Transverse colon (tissue), 4 donors: ENCODE measurements at places on chromosomes 6 and 20. TPM values are rescaled to one million over a fixed set of nuclear protein-coding genes. Genes with fewer than 3 reads are reported as not detected.

DNA sequence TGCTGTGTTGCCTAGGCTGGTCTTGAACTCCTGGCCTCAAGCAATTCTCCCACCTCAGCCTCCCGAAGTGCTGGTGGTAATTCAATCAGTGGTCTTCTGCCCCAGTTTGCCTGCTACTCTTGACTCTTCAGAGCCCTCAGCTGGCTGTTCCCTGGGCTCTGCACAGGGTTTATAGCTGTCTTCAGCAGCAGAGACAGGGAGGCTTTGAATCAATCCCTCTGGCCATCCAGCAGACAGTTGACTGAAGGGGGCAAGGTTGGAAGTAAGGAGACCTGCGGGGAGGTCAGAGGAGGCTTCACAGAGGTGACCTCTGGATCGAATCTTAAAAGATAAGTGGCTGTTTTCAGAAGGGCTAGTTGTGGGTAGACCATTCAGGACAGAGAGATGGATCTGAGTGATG lies 26.0 kb upstream of the KIF3B start:
- DNase-seq, result no peak

WFDC12 gene
- total RNA-seq, result not detected

DNA sequence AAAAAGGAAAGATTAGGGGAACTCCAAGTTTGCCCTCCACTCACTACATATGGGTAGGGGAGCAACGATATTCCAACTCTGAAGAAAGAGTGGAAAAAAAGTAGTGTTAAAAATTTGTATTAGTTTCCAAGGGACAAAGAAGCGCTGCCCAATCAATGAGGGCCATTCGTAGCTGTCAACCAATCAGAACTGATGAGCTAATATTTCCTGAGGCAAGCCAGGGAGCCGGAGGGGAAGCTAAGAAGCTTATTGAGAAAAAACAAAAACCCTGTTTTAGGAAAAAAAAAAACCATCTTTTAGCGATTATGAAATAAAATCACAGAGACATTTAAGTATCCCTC lies 59.5 kb downstream of the TRIM38 start:
- DNase-seq, result peak; percentile 58

LHFPL5 gene
- total RNA-seq, result not detected

NXT1 gene
- 16.5 TPM for total RNA-seq

GRCh38 chr6:3849681-3850450 lies 693 bp downstream of the FAM50B start:
- DNase-seq, result peak; percentile 13

DNA sequence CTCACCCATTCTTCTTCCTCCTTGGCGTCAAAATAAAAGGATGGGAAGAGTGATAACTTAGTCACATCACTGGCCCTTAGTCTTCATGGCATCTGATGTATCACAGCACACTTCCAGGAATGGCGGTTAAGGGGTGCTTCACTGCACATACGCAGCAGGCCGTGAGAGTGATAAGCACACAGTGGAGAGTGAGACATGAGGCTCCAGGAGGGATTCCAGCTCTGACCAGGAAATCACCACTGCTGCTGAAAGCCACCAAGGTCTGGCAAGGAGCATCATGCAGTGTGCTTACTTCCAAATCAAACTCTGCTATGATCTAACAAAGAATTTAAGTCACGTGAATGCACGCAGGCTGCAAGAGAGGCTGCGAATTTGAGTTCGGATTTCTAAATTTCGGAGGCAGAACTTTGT lies 62.4 kb downstream of the ARID1B start:
- DNase-seq, result no peak

GRCh38 chr20:39264506-39265172 lies 302.5 kb downstream of the DHX35 start:
- DNase-seq, result peak; percentile 42

BAG2 gene
- 7.1 TPM for total RNA-seq

INSM1 gene
- 0.95 TPM for total RNA-seq

GRCh38 chr20:3400260-3401155 lies 7.0 kb downstream of the DNAAF9 start:
- no peak for DNase-seq

- no peak for DNase-seq
Observed at GRCh38 chr6:50056242-50056641, 6.5 kb upstream of the DEFB112 start.

- no peak for DNase-seq
Observed at GRCh38 chr20:44405257-44405656, 49.8 kb downstream of the HNF4A start.

DNA sequence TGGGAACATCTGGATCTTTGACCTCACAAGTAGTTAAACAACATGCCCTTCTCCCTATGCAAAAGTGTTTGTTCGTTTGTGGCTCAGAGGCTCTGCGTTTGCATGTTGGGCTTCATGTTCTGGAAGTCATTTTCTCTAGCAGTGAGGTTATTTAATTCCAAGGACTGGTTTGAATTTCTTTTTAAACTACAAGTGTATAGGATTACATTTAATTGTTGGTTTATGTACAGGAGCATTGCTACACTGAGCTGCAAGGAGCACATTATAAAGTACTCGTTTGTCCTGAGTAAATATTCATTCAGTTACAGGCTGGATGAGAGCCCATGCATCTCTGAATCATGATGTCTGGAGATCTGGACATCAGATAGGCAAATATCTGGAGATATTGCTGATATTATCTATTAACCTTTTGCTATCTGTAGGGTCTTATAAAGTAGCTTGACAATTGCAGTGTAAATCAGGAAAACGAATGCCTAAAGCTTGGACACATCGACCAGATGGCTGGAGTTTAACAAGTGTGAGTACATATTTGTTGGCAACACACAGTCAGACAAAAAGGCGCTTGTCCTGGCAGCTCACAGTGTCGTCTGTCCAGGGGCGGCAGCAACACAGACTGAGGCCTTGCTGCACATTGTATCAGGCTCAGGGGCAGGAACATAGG lies 84.6 kb downstream of the PDE7B start:
- no peak for DNase-seq

DNA sequence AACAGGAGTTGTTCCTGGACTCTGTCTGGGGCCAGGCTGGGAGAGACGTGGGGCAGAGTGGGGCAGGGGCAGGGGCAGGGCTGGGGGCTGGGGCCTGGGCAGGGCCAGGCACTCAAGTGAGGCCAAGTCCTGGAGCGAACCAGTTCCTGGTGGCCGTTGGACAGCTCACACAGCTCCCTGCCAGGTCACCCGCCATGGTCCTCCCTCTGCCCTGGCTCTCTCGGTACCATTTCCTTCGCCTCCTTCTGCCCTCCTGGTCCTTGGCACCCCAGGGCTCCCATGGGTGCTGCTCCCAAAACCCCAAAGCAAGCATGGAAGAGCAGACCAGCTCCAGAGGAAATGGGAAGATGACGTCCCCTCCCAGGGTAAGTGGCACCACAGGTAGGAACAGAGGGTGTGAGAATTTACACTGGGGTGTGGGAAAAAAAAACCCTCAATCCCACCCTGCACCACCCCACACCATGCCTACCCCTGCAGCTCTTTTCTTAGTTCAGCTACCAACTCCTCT lies at the start of gene MCCD1:
MCCD1 (plus strand) TSS at position 142 of the 508 bp plus-strand sequence; CDS start at position 195, 53 bp downstream.
- DNase-seq, result no peak

DNA sequence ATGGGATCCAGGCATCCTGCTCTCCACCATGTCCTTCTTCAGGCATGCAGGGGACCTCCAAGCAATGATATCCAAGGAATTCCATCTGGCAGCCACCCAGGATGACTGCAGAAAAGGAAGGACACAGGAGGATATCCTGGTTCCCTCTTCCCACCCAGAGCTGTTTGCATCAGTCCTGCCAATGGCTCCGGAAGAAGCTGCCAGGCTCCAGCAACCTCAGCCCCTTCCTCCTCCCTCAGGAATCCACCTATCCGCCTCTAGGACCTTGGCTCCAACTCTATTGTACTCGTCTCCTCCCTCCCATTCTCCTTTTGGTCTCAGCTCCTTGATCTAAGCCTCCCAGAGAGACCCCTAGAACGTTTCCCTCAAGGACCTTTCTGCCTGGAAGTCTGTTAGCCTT lies 733 bp upstream of the PSORS1C2 start:
- DNase-seq, result no peak

DNA sequence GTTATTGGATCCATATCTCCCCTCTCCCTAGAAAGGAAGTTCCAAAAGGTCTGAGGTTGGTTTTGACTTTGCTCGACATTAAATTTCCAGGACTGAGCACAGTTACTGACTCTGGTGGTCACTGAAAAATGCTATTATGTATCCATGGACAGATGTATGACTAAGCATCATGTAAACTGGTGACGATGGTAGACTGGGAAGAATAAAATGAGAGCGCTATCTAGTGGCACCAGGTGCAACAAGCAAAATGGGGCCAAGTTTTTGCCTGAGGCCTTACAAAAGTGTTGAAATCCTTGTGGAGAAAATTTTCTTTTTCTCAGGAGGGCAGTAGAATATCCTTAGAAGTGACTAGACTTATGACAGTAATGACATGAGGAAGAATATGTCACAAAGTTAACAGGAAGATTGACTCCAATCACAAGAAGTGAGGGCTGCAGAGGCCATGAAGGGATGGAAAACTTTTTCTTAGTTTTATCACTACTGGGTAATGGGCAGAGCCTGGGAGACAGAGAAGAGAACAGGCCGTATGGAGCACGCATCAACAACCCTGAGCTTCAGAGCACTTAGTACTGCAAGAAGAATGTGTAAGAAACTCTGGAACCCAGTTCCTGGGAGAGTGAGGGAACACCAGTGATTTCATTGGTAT lies 88.9 kb upstream of the ELOVL5 start:
- DNase-seq, result no peak

DNA sequence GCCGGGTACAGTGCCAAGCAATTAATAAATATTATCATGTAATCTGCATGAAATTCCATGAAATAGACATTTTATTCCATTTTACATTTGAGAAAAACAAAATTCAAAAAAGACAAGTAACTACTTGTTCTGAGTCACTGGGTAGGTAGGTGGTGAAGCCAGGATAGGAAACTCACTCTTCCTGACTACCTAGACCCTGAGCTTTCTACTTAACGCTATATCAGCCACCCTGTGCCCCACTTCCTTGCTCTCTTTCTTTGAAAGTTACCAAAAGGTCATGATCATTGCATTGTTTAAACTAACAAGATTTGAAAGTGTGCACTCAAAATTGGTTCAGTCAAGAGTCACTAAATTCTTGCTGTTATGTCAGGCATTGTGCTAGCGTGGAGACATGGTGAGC lies 235.7 kb downstream of the CD83 start:
- DNase-seq, result no peak

- DNase-seq, result no peak
Observed at GRCh38 chr20:59153355-59153681, 10.3 kb upstream of the ZNF831 start.

NKX2-4 gene
- total RNA-seq, result not detected

DNA sequence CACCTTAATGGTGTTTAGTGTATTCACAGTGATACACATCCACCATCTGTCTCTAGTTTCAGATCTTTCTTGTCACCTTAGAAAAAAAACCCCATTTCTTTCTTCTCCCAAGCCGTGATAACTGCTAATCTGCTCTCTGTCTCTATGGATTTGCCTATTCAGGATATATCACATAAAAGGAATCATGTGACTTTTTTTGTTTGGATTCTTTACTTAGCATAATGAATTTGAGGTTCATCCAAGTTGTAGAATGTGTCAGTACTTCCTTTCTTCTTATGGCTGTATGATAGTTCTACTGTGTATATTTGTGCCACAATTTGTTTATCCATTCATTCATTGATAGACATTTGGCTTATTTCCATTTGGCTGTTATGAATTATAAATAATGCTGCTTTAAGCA lies 57.1 kb downstream of the ITCH start:
- no peak for DNase-seq

- DNase-seq, result no peak
Observed at GRCh38 chr6:153145591-153145990, 14.5 kb upstream of the RGS17 start.

SRSF12 gene
- total RNA-seq, result not detected

DNA sequence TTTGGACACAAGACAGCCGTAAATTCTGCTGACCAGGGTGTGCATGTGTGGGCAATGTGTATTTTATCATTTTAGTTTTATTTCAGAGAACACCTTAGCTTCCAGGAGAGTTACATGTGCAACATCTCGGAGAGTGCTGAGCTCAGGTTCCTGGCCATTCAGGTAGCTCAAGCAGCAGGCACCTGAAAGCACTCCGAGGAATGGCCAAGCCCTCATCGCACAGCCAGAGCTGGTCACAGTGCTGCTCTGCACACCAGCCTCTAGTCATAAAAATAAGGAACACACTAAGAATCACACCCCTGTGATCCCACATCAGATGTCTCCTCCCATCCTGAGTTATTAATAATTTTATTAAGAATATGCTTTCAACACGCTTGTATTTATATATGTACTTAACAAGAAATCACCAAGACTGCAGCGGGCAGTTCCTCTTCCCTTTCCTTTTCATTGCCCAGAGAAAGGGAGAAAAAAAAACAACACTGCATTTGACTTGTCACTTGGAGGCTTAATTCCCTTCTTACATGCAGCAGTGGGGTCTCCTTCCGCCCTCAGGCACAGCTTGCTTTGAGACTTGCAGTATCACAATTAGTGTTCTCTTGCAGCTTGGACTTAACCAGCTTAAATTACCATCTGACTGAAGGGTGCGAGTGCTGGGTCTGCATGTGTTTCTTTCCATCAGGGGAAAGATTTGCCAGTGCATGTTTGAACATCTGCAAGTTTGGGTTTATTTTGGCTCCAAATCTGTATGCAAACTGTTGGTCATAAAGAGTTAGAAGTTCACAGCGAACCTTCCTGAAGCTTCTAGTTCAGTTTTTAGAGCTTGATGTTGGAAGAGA lies 36.0 kb upstream of the IRF4 start:
- no peak for DNase-seq

DNA sequence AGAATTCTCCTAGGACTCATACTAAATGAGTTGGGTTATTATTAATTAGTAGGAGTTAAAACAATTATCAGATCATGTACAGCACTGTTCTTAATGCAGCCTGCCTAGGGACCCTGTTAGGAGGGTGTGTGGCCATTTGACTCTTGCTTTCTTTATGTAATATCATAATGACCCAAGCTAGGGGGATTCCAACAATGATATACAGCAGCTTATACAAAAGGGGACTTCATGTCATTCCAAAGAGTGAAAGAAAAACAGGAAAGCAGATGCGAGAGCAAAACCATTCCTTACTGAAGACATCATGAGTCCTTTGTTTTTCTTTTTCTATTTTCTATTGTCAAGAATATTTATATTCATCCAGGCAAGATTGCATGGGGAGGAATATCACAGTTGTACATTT lies 455.2 kb downstream of the PLCB1 start:
- no peak for DNase-seq

- no peak for DNase-seq
Observed at GRCh38 chr6:17004269-17004668, 97.6 kb upstream of the STMND1 start.
